ENCODE measurements at places on chromosomes 5 and 9. TPM values are rescaled to one million over a fixed set of nuclear protein-coding genes. Genes with fewer than 3 reads are reported as not detected.

- H3K4me3 ChIP-seq = no peak overlapping the region
- no peaks in the 10 kb centered on the region for H3K36me3 ChIP-seq
- no peaks in the 10 kb centered on the region for H3K27me3 ChIP-seq
- peaks cover 26% of the 10 kb centered on the region for H3K4me1 ChIP-seq
- DNase-seq = peak; percentile 14
These were observed 1.8 kb downstream of the LPCAT1 start for GRCh38 chr5:1521671-1522600.

- H3K36me3 ChIP-seq = no peaks in the 10 kb centered on the region
- H3K4me1 ChIP-seq = peaks cover 10% of the 10 kb centered on the region
- DNase-seq = peak; percentile 36
- H3K4me3 ChIP-seq = peak overlapping the region; percentile 13
- H3K27ac ChIP-seq = no peak overlapping the region
These were observed 79.9 kb upstream of the CPEB4 start for GRCh38 chr5:173808079-173808808.

- DNase-seq = no peak
- no peaks in the 10 kb centered on the region for H3K4me1 ChIP-seq
- peak overlapping the region; percentile 82 for H3K27ac ChIP-seq
These were observed 65.2 kb upstream of the RNU6ATAC start for GRCh38 chr9:134229466-134230091.

Gene FGF10
- total RNA-seq = 1.3 TPM

Gene ACTBL2
- total RNA-seq = not detected

- no peaks in the 10 kb centered on the region for H3K36me3 ChIP-seq
- H3K4me3 ChIP-seq = no peak overlapping the region
- H3K4me1 ChIP-seq = no peaks in the 10 kb centered on the region
These were observed 559.5 kb downstream of the DMRTA1 start for GRCh38 chr9:23006127-23006526.

GRCh38 chr9:124122813-124123462 is 111.4 kb downstream of the LHX2 start:
- H3K27me3 ChIP-seq = no peaks in the 10 kb centered on the region
- no peaks in the 10 kb centered on the region for H3K36me3 ChIP-seq
- H3K4me3 ChIP-seq = no peak overlapping the region
- H3K27ac ChIP-seq = no peak overlapping the region

Gene MLANA
- not detected for total RNA-seq

Gene RGS7BP
- 13.3 TPM for total RNA-seq

GRCh38 chr9:21919377-21920362 is 74.5 kb downstream of the CDKN2A start:
- no peak overlapping the region for H3K27ac ChIP-seq
- H3K36me3 ChIP-seq = no peaks in the 10 kb centered on the region
- H3K27me3 ChIP-seq = no peaks in the 10 kb centered on the region
- H3K4me1 ChIP-seq = peaks cover 3% of the 10 kb centered on the region

- no peaks in the 10 kb centered on the region for H3K27me3 ChIP-seq
- H3K27ac ChIP-seq = no peak overlapping the region
- no peak overlapping the region for H3K4me3 ChIP-seq
- DNase-seq = no peak
- no peaks in the 10 kb centered on the region for H3K4me1 ChIP-seq
- no peaks in the 10 kb centered on the region for H3K36me3 ChIP-seq
These were observed 17.9 kb upstream of the GPX8 start for GRCh38 chr5:55141945-55142690.

Gene LECT2
- total RNA-seq = not detected

DNA sequence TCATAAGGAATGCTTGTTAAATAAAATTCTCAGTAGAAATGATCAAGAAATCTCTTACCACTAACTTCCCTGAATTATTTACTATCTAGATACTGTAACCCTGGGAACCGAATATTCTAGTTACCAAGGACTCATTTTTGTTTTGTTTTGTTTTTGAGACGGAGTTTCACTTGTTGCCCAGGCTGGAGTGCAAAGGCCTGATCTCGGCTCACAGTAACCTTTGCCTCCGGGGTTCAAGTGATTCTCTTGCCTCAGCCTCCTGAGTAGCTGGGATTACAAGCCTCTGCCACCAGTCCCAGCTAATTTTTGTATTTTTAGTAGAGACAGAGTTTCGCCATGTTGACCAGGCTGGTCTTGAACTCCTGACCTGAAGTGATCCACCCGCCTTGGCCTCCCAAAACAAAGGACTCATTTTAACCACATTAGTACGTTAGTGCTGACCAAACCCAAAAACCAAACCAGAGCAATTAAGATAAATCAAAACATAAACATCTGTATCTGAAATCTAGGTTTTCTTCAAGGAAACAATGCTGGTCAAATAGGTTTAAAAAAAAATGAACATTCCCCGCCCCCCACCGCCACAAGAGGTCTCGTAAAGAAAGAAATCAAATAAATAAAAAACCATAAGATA is 3.7 kb downstream of the TXN start:
- H3K4me3 ChIP-seq = no peak overlapping the region
- peaks cover 6% of the 10 kb centered on the region for H3K4me1 ChIP-seq
- no peaks in the 10 kb centered on the region for H3K27me3 ChIP-seq
- no peak overlapping the region for H3K27ac ChIP-seq
- DNase-seq = no peak
- H3K36me3 ChIP-seq = peaks cover 9% of the 10 kb centered on the region

GRCh38 chr5:81014348-81014747 is 54.2 kb downstream of the RASGRF2 start:
- no peak overlapping the region for H3K4me3 ChIP-seq
- DNase-seq = no peak
- no peaks in the 10 kb centered on the region for H3K27me3 ChIP-seq
- H3K4me1 ChIP-seq = no peaks in the 10 kb centered on the region
- no peaks in the 10 kb centered on the region for H3K36me3 ChIP-seq

DNA sequence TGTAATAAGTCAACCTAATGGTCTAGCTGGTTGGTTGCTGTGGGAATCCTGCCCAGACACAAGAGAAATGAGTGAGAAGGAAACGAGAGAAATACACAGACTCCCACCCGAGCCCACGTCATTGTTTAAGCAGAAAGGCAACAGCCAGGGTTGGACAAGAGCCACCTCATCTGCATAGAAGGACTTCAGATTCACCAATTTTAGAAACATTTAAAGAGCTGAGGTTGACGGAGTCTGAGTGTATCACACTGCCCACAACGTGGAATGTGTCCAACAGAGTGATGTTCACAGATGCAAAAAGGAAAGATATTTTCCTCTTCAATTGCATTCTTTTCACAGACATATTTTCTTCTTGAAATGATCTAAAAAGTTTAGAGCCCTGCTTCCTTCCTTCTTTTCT is 349.5 kb downstream of the AGTPBP1 start:
- no peaks in the 10 kb centered on the region for H3K36me3 ChIP-seq
- H3K4me1 ChIP-seq = no peaks in the 10 kb centered on the region
- no peak overlapping the region for H3K4me3 ChIP-seq
- H3K27me3 ChIP-seq = no peaks in the 10 kb centered on the region
- H3K27ac ChIP-seq = no peak overlapping the region
- no peak for DNase-seq

GRCh38 chr5:138523406-138523805 is 19.6 kb downstream of the ETF1 start:
- H3K4me3 ChIP-seq = no peak overlapping the region
- no peak for DNase-seq
- no peaks in the 10 kb centered on the region for H3K27me3 ChIP-seq

DNA sequence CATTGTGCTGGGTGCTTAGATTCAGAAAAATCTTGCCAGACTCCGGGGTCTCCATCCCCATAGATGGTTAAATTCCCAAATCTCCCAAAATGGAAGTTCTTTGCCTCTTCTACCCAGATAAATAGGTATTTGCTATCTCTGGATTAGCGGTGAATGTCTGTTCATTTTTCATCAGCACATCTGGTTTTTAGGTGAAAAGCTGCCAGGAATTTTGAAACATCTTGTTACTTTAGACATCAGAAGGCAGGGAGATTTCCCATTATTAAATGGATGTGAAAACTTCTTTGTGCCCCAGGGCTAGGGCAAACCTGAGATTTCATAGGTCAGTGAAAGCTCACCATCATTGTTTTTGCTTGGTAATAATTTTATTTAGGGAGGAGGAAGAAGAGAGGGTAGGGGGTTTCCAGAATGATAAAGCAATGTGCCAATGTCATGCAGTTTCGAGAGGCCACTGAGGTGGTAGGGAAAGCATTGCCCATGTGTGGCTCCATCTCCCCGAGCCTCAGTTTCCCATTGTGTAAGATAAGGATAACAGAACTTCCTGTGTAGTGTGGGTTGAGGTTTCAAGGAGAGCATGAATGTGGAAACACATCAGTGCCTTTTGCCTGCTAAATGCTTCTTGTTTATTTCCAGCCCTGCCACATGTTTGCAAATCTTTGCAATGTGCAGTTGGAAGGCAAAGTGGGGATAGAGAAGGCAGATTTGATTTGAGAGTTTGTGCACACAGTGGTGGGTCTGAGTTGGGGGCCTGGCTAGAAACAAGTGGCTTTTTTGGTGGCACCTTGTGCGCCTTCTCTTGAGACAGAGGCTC is 147.2 kb upstream of the KLF4 start:
- peaks cover 16% of the 10 kb centered on the region for H3K4me1 ChIP-seq
- H3K27me3 ChIP-seq = no peaks in the 10 kb centered on the region
- H3K4me3 ChIP-seq = no peak overlapping the region

Gene CFAP90
- total RNA-seq = not detected

Gene CACNA1B
- total RNA-seq = 0.04 TPM

GRCh38 chr5:1473746-1474145 is 28.5 kb upstream of the SLC6A3 start:
- DNase-seq = no peak
- no peak overlapping the region for H3K27ac ChIP-seq
- H3K27me3 ChIP-seq = no peaks in the 10 kb centered on the region
- H3K4me1 ChIP-seq = no peaks in the 10 kb centered on the region

- no peak for DNase-seq
- no peaks in the 10 kb centered on the region for H3K27me3 ChIP-seq
- H3K4me3 ChIP-seq = no peak overlapping the region
- no peak overlapping the region for H3K27ac ChIP-seq
- no peaks in the 10 kb centered on the region for H3K36me3 ChIP-seq
These were observed 294.8 kb upstream of the PTGER4 start for GRCh38 chr5:40384782-40385390.

DNA sequence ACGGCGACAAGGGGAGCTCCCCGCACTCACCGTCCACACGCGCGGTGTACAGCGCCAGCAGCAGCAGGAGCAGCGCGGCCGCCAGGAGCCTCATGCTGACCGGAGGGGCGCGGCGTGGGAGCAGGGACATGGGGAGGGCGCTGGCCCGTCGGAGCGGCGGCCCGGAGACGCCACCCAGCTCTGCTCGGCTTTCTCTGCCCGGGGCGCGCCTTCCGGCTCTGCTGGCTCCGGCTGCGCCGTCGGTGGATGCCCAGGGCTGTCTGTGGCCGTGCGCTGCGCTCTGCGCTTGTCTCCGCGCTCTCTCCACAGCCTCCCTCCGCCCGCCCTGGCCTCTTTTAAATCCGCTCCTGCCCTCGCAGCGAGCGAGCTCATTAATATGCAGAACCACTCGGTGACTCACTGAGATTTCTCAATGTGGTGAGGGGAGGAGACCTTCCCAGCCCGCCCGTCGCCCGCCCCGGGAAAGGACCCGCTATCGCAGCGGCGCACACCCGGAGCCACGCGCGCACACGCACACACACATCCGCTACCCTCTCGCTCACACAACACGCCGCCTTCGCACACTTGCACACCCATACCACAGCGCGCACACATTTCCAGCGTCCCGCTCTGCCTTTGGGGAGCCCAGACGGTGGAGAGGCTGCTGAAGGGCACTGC is at the start of gene CXCL14:
CXCL14 (minus strand) TSS at position 307 of the 657 bp plus-strand sequence; CDS start at position 94, 213 bp downstream.
- DNase-seq = peak; percentile 41
- H3K4me3 ChIP-seq = no peak within 1 kb of the TSS
- no peaks in the 10 kb centered on the region for H3K36me3 ChIP-seq
- H3K27me3 ChIP-seq = peaks cover 50% of the 10 kb centered on the region
- no peak within 1 kb of the TSS for H3K27ac ChIP-seq

Gene FRRS1L
- 14.3 TPM for total RNA-seq

Gene ADAMTS6
- total RNA-seq = 2.5 TPM

Gene STRBP
- 10.8 TPM for total RNA-seq

DNA sequence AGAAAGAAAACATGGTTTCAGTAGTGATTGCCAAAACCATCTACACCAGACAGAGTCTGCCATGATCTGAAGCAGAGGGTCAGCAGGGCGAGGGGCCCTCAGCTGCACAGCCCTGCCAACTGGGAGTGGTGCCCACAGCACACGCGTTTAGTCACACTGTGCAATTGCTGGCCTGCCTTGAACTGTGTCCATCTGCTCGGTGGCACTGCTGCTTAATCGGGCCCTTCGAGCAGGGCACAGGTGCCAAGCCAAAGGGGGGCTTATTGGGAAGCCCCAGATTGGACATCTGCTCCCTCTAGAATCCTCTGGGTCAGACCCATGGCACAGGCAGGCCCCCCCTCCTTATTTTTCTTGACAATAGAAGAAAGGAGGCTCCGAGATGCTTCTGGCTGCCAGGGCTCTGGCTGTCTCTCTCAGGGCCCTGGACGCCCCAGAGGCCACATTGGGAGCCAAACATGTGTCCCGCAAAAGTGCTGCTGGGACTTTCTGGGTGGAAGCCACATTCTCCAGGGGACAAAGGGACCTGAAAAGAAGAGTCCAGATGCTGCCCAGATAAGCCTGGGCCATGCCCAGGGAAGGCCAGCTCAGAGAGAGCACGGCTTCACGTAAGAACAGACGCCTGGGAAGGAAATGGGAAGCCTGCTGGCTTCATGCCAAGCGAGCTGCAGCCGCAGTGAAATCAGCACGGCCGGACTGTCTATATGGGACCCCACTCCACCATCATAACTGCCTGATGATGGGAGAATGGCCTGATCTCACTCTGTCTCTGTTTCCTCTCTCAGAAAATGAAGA is 349.2 kb downstream of the GADD45G start:
- H3K36me3 ChIP-seq = no peaks in the 10 kb centered on the region
- no peaks in the 10 kb centered on the region for H3K27me3 ChIP-seq
- peak; percentile 47 for DNase-seq
- H3K4me3 ChIP-seq = no peak overlapping the region
- H3K4me1 ChIP-seq = peaks cover 8% of the 10 kb centered on the region

Gene CLIC3
- total RNA-seq = 0.22 TPM

GRCh38 chr9:133781828-133782135 is 43.6 kb upstream of the SARDH start:
- H3K36me3 ChIP-seq = peaks cover 33% of the 10 kb centered on the region
- no peaks in the 10 kb centered on the region for H3K4me1 ChIP-seq
- H3K4me3 ChIP-seq = no peak overlapping the region
- H3K27ac ChIP-seq = no peak overlapping the region
- no peak for DNase-seq
- H3K27me3 ChIP-seq = no peaks in the 10 kb centered on the region

DNA sequence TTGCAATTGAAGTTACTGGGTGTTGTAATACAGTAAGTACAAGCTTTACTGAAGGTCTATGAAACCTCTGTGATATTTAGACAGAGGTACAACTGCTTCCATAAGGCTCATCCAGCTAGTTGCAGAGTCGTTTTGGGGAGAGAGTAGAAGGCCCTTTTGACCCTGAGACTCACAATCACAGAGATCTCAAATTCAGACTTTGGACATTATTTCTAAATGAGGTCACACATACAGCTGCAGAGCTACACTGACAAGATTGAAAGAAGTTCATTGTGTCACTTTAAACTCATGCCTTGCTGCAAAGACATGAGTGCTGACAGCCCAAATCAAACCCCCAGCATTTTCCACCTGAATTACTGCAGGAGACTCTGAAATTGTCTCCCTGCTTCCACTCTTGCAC is 205.9 kb upstream of the TMEM161B start:
- H3K36me3 ChIP-seq = no peaks in the 10 kb centered on the region
- no peak overlapping the region for H3K4me3 ChIP-seq
- H3K4me1 ChIP-seq = no peaks in the 10 kb centered on the region
- H3K27me3 ChIP-seq = no peaks in the 10 kb centered on the region
- H3K27ac ChIP-seq = no peak overlapping the region

- no peaks in the 10 kb centered on the region for H3K27me3 ChIP-seq
- DNase-seq = no peak
- no peaks in the 10 kb centered on the region for H3K4me1 ChIP-seq
- H3K36me3 ChIP-seq = no peaks in the 10 kb centered on the region
- H3K4me3 ChIP-seq = no peak overlapping the region
These were observed 117.4 kb upstream of the GPR151 start for GRCh38 chr5:146633323-146633764.

Gene CSF1R
- 165 TPM for total RNA-seq

Data from adrenal gland (tissue), 19 donors.